ENCODE measurements at places on chromosomes 2 and 18.

DNA sequence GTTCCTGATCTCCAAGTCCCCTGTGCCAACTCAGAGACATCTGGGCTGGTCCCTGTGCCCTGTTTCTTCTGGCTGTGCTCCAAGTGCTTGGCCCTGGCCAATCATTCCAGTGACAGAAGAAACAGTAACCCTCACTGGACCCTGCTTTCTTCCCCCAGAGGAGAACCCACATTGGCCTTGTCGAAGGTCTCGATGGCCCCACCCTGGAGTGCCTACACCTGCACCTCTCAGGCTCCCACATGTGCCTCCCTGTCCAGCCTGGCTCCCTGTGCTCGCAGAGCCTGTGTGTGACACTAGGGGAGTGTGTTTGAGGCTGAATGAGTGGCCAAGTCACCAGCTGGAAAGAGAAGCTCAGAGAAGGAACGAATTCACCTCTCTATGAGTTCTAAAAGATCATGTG, 5.9 kb upstream of the MAL start:
- no peak for DNase-seq

GRCh38 chr18:3950668-3951404, 500.9 kb downstream of the TGIF1 start:
- no peak for DNase-seq

- no peak for DNase-seq
Observed at GRCh38 chr2:220937245-220937644, 634.9 kb downstream of the EPHA4 start.

GRCh38 chr2:62055724-62056336, 140.1 kb upstream of the B3GNT2 start:
- DNase-seq, result no peak

DNA sequence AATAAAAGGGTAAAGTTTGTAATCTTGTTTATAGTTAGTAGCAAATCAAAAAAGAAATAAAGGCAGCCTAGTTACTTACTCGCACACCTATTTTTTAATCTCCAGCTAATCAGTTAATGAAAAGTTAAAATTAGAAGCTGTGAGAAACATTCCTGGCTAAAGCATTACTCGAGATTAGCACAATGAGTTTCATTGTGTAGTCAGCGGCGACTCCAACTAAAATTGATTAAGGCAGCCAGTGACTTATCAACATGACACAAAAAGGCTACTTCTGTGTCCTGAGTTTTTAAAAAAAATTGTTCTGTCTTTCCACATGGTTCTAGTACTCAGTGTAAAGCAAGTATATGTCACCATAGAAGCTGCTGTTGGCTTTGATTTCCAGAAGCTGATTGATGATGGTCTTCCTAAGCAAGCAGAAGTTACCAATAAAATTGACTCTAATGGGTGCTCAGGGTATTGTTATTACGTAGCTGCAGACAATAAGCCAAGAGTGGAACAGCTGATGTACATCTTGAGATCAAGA, 159.2 kb downstream of the CPS1 start:
- DNase-seq, result no peak

- no peak for DNase-seq
Observed at GRCh38 chr2:120161190-120161589, 62.0 kb downstream of the TMEM185B start.

DNA sequence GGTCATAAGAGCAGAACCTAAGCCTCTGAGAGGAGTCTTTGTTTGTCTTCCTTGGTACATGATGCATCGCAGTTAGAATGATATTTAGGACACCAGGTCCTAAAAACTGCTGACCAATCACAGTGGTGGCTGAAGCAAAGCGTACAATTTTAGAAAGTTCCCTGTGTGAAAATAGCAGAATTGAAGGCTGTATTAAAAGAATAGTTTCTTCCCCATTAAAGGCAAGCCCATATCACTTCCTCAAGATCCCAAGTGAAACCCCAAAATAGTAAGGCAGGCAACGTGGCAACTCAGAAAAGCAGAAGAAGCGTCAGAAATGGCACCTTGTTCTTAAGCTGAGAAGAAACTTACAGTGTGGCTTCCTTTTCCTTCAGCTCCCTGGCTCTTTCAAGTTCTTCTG, 154.8 kb upstream of the PGAP1 start:
- no peak for DNase-seq

GRCh38 chr18:12008842-12009580, 27.7 kb downstream of the IMPA2 start:
- no peak for DNase-seq

GRCh38 chr2:64325852-64326577, 127.9 kb upstream of the LGALSL start:
- no peak for DNase-seq

DNA sequence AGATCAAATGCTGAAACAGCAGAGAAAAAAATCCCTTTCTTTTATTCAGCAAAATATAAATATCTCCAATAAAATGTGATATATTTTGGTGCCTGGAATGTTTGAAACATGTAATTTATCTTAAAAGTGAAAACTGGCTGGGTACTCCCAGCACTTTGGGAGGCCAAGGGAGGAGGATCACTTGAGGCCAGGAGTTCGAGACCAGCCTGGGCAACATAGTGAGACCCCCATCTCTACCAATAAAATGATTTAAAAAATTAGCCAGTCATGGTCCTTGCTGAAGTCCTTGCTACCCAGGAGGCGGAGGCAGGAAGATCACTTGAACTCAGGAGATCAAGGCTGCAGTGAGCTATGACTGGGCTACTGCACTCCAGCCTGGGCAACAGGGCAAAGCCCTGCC, 8.6 kb downstream of the SH3YL1 start:
- DNase-seq, result no peak

DNA sequence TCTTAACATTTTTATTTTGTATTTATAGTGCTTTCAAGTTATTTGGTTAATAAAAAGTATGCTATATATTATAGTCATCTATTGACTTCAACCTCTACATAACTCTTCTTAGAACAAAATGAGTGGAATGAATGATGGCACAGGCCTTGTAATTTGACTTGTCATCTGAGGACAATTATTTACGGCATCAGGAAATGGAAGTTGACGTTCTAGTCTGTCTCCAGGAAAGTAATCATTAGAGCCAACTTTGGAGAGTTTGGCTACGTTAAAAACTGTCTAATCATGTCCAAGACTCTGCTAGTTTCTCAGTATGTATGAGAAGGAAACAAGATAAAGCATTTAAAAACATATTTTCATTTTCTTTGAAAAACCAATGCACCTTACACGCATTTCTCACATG, 353.6 kb downstream of the ARHGAP15 start:
- no peak for DNase-seq

DNA sequence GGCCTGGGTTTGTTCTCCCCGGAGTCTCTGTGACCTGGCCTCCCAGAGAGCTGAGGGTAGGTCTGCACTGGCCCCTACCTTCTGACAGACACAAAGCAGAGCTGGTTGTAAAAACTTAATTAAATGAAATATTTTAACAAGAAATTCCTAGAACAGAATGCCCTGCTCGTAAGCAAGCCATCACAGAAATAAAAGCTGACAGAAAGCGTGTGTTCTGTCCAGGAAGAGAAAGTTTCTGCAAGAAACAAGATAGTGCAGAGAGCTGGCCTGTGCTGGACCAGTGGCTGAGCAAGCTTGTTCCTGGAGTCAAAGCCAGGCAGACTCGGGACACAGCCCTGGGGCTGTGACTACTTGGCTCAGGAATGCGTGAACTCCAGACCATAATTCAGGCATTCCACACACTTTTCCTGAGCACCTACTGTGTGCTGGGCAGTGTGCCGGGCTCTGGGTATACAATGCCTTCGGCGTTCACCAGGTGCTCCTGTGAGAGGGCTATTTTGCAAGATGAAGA, 51.6 kb downstream of the APOB start:
- no peak for DNase-seq

DNA sequence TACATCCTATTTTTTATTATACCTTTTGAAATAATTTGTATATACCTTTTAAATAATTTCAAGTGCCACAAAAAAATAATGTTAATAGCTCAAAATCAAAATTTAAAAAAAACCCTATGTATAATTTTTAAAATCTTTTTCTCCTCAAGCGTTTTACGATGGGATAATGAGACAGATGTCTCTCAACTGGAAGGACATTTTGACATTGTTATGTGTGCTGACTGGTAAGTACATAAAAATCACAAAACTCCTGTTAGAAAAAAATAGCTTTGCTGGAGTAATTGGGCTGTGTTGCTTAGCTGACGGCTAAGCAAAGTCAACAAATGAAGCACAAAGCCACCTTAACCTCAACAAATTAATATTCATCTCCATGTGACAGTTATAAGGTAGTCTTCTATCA, 198.0 kb upstream of the SIX3 start:
- DNase-seq, result no peak

DNA sequence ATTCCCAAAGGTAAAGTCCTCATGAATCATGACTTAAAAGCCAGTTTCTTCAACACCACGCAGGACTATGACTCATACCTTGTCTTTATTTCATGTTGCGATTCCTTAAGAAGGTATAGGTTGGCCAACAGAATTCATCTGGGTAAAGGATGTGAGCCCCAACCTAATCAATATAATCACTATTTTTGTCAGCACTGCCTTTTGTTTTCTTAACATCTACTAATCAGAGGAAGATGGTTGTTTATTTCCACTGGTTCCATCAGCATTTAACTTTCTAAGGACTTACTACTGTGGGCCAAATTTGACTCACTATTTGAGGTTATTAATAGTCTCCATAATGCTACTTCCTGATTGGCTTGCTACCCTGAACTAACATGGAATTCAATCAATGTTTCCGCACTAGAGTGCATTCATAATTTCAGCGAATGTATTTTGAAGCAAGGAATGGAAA, 78.6 kb downstream of the SCG2 start:
- DNase-seq, result no peak

DNA sequence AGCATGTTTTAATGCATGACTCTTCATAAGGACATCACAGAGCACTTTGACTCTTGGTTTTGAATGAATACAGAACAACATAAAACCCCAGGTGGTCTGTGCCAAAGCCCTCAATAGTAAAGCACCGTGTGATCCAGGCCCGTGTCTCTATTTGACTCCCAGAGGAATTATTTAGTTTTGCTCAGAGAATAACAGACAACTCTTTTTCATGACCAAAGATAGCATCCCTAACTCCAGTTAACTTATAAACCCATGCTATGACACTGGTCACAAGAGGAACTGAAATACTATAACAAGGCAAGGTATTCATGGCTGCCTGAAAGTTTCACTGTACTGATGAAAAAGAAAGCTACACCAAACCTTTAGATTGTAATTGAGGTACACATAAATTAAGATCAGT, 128.4 kb downstream of the IKZF2 start:
- DNase-seq, result no peak

DNA sequence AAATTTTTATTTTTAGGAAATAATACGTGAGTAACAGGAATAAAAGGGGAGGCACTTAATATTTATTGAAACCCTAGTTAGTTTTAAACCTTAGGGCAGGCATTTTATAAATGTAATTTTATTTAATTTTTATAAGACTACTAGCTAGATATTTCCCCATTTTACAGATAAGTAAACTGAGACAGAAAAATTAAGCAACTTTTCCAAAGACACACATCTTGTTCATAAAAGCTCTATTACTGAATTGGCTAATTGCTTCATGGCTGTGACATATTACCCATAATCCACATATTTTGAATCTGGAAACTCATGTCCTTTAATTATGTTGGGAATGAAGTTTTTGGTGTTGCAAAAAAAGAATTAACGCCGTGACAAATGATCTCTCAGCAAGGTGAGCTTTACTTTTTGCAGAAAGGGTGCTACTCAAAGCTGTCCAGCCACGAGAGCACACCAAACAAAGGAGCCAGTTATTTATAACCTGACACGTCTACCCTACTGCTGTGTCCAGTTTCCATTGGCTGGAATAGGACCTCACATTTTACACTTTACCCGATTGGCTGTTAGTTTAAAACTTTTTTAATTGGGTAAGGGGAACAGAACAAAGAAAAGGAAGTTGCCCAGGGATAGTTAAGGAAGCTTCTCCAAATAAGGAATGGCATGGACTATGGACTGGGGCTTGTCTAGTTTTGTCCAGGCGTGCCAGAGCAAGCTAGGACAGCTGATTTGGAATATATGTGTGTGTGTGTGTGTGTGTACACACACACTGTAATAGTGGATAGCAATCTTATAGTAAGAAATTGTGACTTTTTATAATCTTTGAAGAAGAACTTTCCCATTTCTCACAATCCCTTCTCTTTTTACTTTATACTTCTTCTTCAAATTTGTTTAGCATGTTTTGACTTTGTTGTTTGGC, 54.2 kb downstream of the COMMD1 start:
- DNase-seq, result no peak

DNA sequence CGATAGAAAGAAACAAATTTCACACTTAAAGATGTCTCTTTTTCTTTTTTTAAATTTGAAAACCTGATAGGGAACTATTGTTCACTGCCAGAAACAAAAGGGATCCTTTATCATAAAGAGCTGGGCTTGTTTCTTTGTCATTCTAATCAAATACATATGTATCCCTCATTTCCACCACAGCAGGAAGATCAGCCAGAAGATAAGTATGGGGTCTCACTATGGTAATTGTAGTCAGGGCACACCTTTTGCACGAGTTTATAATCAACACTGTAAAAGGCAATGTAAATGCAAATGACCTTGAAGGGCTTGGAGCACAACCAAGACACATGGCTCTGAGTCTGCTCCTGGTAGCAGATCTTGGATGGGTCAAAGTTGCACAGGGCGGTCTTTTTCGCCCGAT, 109.5 kb downstream of the NXPH2 start:
- no peak for DNase-seq

GRCh38 chr2:235421618-235422017, 72.2 kb upstream of the AGAP1 start:
- DNase-seq, result no peak

DNA sequence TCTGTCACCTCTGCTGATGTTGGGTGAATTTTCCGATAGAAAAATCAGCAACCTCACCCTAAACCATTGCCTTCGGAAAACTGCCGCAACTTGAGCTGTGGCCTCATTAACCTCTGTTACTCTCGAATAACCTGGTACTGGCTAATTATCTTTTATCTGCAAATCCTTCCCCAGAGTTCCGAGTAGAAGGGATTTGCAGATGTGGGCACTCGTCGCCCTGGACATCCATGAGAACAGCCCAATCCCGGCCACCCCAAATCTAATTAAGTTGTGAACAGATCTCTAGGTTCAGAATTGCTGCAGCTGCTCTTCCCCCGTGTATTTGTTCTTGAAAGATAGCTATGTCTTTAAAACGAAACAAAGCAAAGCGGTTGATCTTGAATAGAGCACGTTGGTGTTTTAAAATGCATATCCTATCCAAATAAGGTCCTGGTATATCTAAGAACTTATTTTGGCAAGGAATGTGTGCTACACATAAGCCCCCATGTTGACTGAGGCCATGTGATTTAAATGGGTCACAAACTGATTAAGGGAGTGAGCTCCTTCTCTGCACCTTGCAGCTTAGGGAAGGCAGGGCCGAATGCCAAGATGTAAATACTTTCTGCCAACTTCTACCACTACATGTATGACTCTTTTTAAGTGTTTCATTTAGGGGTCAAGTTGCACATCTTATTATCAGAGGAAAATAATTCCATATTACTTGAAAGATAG, 88.2 kb downstream of the MTCL1 start:
- DNase-seq, result no peak

DNA sequence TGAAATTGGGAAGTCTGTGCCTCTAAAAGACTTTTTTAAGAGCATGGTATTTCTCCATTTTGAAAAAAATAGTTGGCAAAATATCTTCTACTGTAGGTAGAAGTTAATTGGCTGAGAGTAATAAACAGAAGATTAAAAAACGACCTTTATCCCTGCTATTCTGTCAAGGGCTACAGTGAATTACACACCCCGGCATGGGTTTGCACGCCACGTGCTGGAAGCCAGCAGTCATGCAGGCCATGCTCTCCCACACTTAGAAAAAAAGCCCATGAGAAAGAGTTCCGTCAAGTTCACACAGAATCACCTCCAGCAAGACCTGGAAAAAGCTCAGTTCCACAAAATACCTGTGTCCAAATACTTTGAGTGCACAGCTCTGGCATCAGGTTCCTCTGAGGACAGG, 26.8 kb downstream of the FAM110C start:
- no peak for DNase-seq

- no peak for DNase-seq
Observed at GRCh38 chr18:32530947-32531651, 60.4 kb upstream of the GAREM1 start.
